ENCODE measurements at places on chromosomes 7 and 10.

DNA sequence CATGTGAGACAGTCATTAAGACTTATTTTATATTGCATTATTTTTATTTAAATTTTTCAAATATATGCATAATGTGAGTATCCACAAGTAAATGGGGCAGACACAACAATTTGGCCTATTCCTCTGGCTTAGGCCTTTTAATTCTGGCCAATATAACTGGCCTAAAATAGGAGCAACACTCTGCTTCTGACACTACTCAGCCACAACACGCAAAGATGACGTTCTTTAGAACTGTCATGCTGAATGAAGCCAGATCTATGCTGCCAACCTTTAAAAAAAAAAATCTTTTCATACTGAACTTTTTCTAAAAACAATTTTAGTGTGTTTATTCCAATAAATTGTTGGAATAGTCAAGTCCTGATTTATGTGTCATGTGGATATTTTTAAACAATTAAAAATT lies 355.0 kb upstream of the BMPER start:
- DNase-seq, result no peak

DNA sequence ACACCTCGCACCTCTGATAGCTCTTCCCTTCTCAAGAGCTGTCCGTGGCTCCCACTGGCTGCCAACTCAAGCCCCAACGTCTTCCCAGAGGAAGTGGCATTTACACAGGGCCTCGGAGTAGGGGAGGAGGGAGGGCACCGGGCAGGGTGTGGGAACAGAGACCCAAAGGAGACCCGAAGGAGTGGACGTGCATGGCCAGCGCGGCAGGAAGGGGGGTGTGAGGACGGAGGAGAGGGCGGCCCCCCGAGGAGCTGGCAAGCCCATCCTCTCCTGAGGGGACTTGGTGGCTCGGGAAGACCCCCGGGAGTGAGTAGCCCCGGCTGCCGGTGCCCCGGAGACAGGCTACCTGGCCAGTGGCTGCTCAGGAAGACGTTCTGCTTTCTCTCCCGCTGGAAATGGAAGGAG lies 85.9 kb downstream of the FOXL3 start:
- DNase-seq, result no peak

- no peak for DNase-seq
Observed at GRCh38 chr10:96205580-96205979, 65.8 kb downstream of the BLNK start.

GRCh38 chr7:125255810-125256209 lies 326.2 kb upstream of the POT1 start:
- no peak for DNase-seq

GRCh38 chr7:41425926-41426325 lies 277.0 kb downstream of the INHBA start:
- DNase-seq, result peak; percentile 36

GRCh38 chr7:50092579-50093491 lies at the start of gene ZPBP:
TSS of gene ZPBP (minus strand) at chr7:50093246. CDS start at chr7:50093194, 52 bp downstream.
- DNase-seq, result peak; percentile 12

GRCh38 chr10:4093438-4093837 lies 308.4 kb upstream of the KLF6 start:
- no peak for DNase-seq

- no peak for DNase-seq
Observed at GRCh38 chr10:107423903-107424302, 259.4 kb upstream of the SORCS1 start.

DNA sequence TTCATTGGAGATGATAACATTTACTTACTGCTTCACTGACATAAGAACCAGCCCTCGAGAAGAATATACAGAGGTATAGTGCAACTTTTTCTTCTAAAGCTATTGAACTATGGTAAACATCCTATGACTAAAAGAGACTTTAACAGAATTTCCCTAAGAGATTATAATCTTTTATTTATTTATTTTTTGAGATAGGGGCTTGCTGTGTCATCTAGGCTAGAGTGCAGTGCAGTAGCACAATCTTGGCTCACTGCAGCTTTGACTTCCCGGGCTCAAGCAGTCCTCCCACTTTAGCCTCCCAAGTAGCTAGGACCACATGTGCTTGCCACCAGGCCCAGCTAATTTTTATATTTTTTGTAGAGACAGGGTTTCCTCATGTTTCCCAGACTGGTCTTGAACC lies 258.5 kb upstream of the FERD3L start:
- DNase-seq, result no peak

- peak; percentile 38 for DNase-seq
Observed at GRCh38 chr7:80136261-80137055, 1.8 kb downstream of the GNAI1 start.

- DNase-seq, result no peak
Observed at GRCh38 chr10:10110844-10111490, 906.7 kb upstream of the CELF2 start.

DNA sequence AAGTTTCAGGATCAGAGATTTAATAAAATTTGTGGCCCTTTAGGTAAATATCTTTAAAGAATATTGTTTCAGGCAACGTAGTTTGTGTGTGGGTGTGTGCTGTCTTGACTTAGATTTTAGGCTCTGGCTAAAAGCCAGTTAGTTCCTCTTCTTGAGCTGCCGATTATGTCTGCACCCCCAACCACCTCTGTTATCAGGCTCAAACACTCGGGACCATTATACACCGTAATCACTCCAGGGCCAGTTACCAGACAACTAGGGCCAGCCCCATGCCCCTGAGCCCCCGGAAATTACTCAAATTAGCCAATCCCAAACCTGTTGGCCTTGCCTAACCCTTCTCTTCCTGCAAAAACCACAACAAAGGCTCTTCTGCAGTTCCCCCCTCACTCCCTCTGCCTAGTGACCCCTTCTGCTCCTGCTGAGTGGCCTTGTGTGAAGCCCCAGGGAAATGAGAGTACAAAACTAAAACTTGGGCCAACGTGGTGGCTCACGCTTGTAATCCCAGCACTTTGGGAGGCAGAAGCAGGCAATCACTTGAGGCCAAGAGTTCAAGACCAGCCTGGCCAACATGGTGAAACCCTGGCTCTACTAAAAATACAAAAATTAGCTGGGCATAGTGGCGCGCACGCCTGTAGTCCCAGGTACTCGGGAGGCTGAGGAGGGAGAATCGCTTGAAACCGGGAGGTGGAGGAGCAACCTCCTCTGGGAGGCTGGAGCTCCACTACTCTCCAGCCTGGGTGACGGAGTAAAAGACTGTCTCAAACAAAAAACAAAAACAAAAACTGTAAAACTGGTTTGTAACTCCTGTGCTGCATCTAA lies 9.2 kb upstream of the HNRNPF start:
- no peak for DNase-seq

DNA sequence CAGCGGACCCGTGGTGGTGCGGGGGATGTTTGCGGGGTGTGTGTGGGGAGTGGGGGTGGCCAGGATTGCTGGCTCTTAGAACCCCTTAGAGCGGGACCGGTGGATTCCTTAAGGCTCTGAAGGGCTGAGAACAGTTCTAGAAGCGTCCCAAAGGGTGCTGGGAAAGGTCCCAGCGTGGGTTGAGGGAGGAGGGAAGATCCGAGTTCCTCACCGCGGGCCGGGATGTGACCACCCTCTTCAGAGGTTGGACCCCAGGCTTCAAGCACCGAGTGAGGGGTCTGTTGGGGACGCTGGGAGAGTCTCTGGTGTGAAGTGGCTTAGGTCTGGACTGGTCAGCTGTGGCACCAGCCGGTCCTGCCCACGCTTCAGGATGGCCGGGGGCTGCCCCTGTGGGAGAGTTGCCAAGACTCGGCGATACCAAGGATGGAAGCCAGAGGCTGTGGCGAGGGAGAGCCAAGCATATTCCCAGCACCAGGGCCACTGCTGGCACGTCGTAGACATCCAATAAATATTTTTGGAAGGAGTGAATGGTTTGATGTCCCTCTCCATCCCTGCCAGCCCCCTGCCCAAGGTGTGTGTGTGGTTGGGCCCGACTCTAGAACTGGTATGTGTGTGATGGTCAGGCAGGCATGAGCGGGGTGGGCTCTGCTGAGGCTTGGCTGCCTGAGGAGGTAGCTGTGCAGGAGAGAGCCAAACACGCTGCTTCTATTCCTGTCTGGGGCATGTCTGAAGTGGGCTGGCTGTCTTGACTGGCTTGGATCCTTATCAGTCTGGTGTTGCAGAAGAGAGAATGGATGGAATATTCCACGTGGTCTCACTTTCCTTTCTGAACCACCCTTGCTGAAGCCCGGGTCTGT lies 19.2 kb downstream of the ZNF775 start:
- DNase-seq, result no peak

- DNase-seq, result no peak
Observed at GRCh38 chr7:27210441-27211083, 10.7 kb upstream of the HOXA13 start.

DNA sequence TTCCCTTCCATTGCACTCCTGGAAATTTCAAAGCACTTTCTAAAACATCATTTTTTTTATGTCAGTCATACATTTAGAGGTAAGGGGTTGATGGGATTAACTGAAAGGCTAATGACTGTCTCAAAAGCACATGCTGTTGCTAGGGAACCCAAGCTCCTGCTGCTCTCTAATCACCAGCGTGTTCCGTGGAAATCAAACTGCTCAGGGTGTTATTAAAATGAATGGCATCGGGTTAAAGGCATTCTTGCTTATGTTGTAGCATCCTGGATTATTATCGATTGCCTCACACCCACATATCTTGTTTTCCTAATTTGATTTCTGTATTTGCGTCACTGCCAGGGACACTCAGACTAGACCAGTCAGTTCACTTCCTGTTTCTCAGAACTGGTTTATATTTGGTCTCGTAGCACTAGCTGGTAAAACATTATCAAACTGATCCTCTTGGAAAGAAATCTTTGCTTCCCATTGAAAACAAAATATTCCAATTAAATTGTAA lies 216.5 kb upstream of the MKLN1 start:
- DNase-seq, result peak; percentile 52

DNA sequence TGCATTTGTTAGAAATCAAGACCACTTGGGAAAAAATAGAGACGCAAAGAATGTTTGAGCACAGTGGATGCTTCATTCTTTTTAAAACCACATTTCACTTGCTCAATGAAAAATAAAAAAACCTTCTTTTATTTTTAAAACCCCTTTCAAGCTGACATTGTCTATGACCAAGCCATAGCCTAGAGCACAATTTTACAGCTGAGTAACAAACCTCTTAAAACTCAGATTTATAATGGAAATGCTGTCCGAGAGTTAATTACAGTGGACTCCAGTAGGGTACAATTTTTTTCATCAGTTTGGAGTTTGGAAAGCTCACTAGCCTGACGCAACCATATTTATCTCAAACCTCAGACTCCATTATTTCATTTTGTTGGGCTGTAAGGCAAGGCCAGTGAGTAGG lies 116.3 kb downstream of the RNLS start:
- DNase-seq, result no peak

DNA sequence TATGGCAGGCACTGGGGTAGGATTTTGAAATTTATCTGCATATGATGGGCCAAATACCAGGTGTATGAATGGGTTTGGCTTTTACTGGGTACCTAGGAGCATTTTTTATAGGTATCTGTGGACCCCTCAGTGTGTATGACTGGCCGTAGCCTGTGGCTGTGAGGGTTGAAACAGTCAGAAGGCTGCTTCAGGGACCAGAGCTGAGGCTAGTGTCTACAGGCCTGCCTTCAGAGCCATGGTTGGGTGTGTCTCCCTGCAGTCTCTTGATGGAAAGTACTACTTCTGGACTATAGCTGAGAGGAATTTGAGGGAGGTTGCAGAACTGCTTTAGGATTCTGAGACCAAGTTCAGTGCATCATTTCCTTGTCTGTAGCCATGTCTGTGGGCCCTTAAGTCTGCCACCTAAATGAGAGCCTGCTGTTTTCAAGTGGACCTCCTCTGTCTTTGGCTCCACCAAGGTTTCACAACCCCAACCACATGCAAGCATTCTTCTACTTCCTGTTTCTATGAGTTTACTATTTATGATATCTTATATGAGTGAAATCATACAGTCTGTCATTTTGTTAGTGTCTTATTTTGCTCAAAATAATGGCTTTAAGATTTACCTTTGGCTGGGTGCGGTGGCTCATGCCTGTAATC lies 19.9 kb upstream of the ZNF138 start:
- DNase-seq, result no peak

- DNase-seq, result no peak
Observed at GRCh38 chr7:11707606-11708193, 124.3 kb downstream of the THSD7A start.
